ENCODE measurements at places on chromosomes 4 and X. TPM values are rescaled to one million over a fixed set of nuclear protein-coding genes. Genes with fewer than 3 reads are reported as not detected.

The RELL1 gene
- total RNA-seq: 85.3 TPM

The FAM241A gene
- total RNA-seq: 1.9 TPM

The KCNE5 gene
- total RNA-seq: not detected

The RGN gene
- total RNA-seq: 0.43 TPM

The DCLK2 gene
- total RNA-seq: 0.96 TPM

The MGARP gene
- not detected for total RNA-seq

The FAAH2 gene
- total RNA-seq: 3.6 TPM

The LANCL3 gene
- total RNA-seq: 0.21 TPM

The CXorf51A gene
- not detected for total RNA-seq

The MAGEB2 gene
- total RNA-seq: not detected

The BTK gene
- not detected for total RNA-seq

The SLC2A9 gene
- total RNA-seq: 102 TPM

The PRSS12 gene
- 11.8 TPM for total RNA-seq

The ATG4A gene
- total RNA-seq: 17.8 TPM

The UGT2B11 gene
- total RNA-seq: not detected

The KDR gene
- 0.43 TPM for total RNA-seq

The RIBC1 gene
- total RNA-seq: 0.43 TPM

The UXT gene
- 139 TPM for total RNA-seq

The LNX1 gene
- total RNA-seq: 1.7 TPM

The OTUD6A gene
- total RNA-seq: not detected

The ASB11 gene
- not detected for total RNA-seq

The FRMD7 gene
- total RNA-seq: not detected

The FMR1NB gene
- total RNA-seq: not detected

The SORCS2 gene
- total RNA-seq: 0.48 TPM

The WNK3 gene
- total RNA-seq: 1.3 TPM

The ARHGEF38 gene
- total RNA-seq: 0.72 TPM

The FGFR3 gene
- total RNA-seq: 118 TPM

The PRR32 gene
- not detected for total RNA-seq

The BST1 gene
- total RNA-seq: not detected

The ZXDA gene
- total RNA-seq: 7.0 TPM

The CLIC2 gene
- total RNA-seq: under 0.01 TPM

The RAB40AL gene
- not detected for total RNA-seq

The VEGFC gene
- 12.0 TPM for total RNA-seq

The HSFX3 gene
- total RNA-seq: not detected

The AFP gene
- total RNA-seq: not detected

The RTL3 gene
- total RNA-seq: not detected

The VCX2 gene
- not detected for total RNA-seq

The FAT4 gene
- total RNA-seq: 0.96 TPM

The PSAPL1 gene
- total RNA-seq: under 0.01 TPM

The STATH gene
- not detected for total RNA-seq

The AKAP4 gene
- total RNA-seq: not detected

The GLRA3 gene
- under 0.01 TPM for total RNA-seq

The EREG gene
- total RNA-seq: 15.6 TPM

The TMPRSS11F gene
- 0.85 TPM for total RNA-seq

The MTMR8 gene
- 0.21 TPM for total RNA-seq

The LGI2 gene
- total RNA-seq: not detected

The PCDH19 gene
- not detected for total RNA-seq

The ADRA2C gene
- not detected for total RNA-seq

The FREM3 gene
- total RNA-seq: not detected

The HEPH gene
- total RNA-seq: not detected

The F9 gene
- not detected for total RNA-seq

The TLR2 gene
- total RNA-seq: 101 TPM

The FHIP1A gene
- 25.2 TPM for total RNA-seq

The CTAG2 gene
- not detected for total RNA-seq

The LONRF3 gene
- total RNA-seq: 0.21 TPM
